ENCODE measurements at places on chromosomes 16 and 17. TPM values are rescaled to one million over a fixed set of nuclear protein-coding genes. Genes with fewer than 3 reads are reported as not detected.

GRCh38 chr17:55037828-55038227 is 69.3 kb downstream of the STXBP4 start:
- no peak for DNase-seq
- no peaks in the 10 kb centered on the region for H3K36me3 ChIP-seq
- H3K4me3 ChIP-seq = no peak overlapping the region
- H3K4me1 ChIP-seq = no peaks in the 10 kb centered on the region
- no peaks in the 10 kb centered on the region for H3K27me3 ChIP-seq
- H3K27ac ChIP-seq = no peak overlapping the region

GRCh38 chr17:61385577-61386236 is 13.9 kb upstream of the TBX2 start:
- DNase-seq = no peak
- H3K27ac ChIP-seq = no peak overlapping the region
- H3K27me3 ChIP-seq = no peaks in the 10 kb centered on the region
- no peak overlapping the region for H3K4me3 ChIP-seq

DNA sequence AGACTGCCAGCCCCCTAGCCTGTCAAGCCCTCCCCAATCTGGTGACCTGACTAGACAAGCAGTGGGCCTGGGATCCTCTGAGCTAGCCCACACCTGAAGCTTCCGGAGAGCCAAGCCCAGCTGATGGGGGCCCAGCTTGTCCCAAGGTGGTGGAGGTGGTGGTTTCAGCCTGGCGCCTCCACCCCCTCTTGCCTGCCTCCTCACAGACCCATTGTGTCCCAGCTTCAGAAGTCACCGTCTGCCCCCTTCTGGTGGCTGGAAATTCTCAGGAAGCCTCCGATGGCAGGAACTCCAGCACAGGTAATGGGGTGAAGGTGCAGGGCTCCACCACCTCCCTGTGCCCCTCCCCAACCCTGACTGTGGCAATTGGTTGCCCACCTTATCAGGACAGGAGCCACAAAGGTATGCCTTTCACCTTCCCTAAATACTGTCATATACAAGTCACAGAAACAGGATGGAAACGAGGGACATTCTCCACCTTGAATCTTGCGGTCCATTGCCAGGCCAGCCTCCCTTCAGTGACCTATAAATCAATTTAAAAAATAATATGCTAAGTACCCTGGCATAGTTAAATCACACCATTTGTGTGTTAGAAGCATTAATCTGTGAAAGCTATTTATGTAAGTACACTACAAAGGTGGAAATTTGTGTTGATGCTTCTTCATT is 66.0 kb upstream of the ZNF423 start:
- no peaks in the 10 kb centered on the region for H3K27me3 ChIP-seq
- no peak overlapping the region for H3K4me3 ChIP-seq
- no peaks in the 10 kb centered on the region for H3K4me1 ChIP-seq

DNA sequence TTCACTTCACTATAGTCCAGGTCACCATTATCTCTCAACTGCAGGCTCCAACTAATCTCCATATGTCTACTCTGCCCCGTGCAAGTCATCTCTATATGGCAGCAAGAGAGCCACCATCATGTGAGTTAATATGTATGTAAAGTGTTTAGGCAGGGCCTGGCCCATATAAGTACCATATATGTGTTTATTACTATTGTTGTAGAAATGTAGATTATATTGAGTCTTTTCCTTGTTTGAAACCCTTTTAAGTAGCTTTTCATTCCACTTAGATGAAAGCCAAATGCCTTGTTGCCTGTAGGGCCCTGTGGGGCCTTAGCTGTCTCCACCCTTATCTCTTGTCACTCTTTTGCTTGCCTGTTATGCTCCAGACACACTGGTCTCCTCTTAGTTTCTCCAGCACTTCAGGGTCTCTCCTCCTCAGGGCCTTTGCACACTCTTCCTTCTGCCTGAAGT is 164.0 kb downstream of the PHKB start:
- H3K27ac ChIP-seq = no peak overlapping the region
- H3K4me3 ChIP-seq = no peak overlapping the region
- no peaks in the 10 kb centered on the region for H3K27me3 ChIP-seq
- no peaks in the 10 kb centered on the region for H3K36me3 ChIP-seq
- H3K4me1 ChIP-seq = no peaks in the 10 kb centered on the region

DNA sequence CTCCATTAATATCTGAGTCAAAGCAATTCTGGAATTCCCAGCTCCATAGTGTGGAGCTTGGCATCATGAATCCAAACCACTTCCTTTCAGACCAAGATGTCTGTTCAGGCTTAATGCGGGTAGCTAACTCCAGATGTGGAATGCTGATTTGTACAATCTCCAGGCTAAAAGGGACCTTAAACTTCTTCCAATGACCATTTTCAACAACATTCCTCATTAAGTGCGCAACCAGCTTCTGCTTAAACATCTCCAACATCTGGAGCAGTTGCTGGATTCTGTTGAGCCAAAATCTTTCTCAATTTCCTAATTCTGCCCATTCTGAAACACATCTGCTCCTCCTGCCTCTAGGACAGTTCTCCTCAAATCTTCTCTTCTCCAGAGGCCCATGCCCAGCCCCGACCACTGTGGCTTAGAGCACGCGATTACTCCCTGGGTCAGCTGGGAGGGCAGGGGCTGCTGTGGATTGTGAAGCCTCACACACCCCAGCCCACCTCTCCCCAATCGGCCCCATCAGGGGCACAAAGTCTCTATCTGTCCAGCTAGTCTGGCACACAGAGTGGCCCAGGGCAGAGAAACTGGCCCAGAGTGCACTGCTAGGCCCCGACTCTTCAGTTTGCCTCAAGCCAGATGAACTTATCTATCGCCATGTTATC is 36.2 kb downstream of the ASPA start:
- H3K4me1 ChIP-seq = peaks cover 5% of the 10 kb centered on the region
- H3K27me3 ChIP-seq = no peaks in the 10 kb centered on the region
- DNase-seq = no peak
- no peak overlapping the region for H3K4me3 ChIP-seq

DNA sequence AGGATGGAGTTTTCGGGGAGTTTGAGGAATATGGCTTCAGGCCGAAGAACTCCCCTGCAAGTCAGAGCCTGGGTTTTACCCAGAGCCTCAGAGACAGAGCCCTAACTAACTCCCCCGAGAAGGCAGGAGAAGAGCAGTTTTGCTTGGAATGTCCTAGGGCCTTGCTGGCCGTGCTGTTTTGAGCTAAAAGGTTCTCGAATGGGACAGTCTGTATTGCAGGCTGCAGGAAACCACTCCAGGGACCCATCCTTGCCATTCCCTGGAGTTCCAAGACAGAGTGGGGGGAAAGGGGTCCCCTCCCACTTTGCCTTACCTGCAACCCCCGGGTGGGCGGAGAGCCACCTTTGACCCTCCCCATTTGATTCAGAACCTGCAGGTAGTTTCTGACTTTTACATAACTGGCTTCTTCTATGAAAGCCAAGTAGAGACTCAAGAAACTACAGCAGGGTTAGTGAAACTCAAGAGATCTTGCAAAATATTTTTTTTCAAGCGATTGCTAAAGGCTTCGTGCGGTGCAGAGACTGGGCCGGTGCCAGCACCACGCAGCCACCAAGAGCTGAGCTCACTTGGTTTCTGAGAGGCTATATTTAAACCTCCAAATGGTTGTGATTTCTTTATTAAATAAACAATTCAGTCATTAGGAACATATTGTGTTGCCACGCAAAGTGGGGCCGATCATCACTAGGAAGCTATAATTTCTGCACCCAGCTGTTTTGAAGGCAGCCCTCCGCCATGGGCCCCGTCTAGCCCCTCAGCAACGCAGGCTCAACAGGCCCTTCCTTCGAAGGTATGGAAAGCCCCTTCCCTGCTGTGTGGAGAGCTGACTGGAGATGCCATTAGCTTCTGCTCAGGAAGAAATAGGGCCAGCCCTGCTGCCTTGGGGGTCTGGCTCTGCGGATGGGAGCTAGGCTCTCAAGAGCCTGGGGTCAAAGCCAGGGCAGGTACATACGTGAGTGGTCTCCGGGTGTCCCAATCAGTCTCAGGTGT is 223.0 kb downstream of the NTN1 start:
- no peak for DNase-seq
- H3K36me3 ChIP-seq = no peaks in the 10 kb centered on the region
- no peaks in the 10 kb centered on the region for H3K27me3 ChIP-seq

DNA sequence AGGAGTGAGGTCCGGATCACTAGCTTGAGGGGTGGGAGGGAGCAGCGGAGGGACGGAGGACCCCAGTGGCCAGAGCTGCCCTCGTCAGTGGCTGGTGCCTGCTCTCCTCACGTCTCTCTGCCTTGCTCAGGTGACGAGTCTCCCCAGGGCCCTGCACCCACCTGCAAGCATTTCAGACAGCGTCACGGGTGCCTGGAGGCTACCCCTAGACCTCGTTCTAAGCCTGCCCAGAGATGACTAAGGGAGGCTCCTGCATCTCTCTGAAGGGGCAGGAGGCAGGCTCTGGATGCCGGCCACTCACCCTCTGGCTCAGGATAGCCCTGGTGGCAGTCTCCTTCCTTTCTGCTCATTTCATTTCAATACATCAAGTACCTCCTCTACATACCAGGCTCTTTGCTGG is 68.8 kb downstream of the MRC2 start:
- no peak overlapping the region for H3K4me3 ChIP-seq
- DNase-seq = no peak
- no peak overlapping the region for H3K27ac ChIP-seq
- H3K36me3 ChIP-seq = no peaks in the 10 kb centered on the region
- no peaks in the 10 kb centered on the region for H3K4me1 ChIP-seq

- no peaks in the 10 kb centered on the region for H3K36me3 ChIP-seq
- H3K4me3 ChIP-seq = no peak overlapping the region
- H3K4me1 ChIP-seq = no peaks in the 10 kb centered on the region
- H3K27me3 ChIP-seq = no peaks in the 10 kb centered on the region
- H3K27ac ChIP-seq = no peak overlapping the region
These were observed 8.4 kb upstream of the SPDYE4 start for GRCh38 chr17:8766731-8767130.

GRCh38 chr16:82384949-82385348 is 214.9 kb upstream of the MPHOSPH6 start:
- H3K4me1 ChIP-seq = no peaks in the 10 kb centered on the region

GRCh38 chr17:78337244-78338109 is 22.4 kb downstream of the SOCS3 start:
- H3K4me3 ChIP-seq = no peak overlapping the region
- H3K27ac ChIP-seq = no peak overlapping the region
- H3K36me3 ChIP-seq = no peaks in the 10 kb centered on the region
- peaks cover 8% of the 10 kb centered on the region for H3K4me1 ChIP-seq
- DNase-seq = no peak
- H3K27me3 ChIP-seq = no peaks in the 10 kb centered on the region

DNA sequence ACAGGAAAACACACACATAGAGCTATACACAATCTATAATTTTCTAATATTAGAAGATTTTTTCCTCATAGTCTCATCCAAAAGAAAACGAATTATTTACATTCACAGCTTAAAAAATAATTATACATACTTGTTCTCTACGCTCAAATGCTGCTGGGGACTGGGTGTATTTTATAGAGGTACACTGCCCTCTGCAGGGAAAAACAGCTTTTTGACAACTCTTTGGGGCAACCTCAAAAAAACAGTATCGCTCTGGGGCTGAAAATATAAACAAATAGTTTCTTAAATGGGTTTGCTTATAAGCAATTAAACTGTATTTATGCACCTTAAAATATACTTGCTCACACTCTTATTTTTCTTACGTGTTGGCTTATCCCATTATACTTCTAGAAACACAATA is 261.8 kb upstream of the PSMD7 start:
- H3K36me3 ChIP-seq = no peaks in the 10 kb centered on the region
- no peak overlapping the region for H3K27ac ChIP-seq
- no peak overlapping the region for H3K4me3 ChIP-seq
- DNase-seq = no peak
- H3K4me1 ChIP-seq = peaks cover 3% of the 10 kb centered on the region

- H3K36me3 ChIP-seq = no peaks in the 10 kb centered on the region
- no peaks in the 10 kb centered on the region for H3K27me3 ChIP-seq
- no peak overlapping the region for H3K4me3 ChIP-seq
- no peak for DNase-seq
- H3K4me1 ChIP-seq = peaks cover 8% of the 10 kb centered on the region
These were observed 171.0 kb downstream of the CCDC182 start for GRCh38 chr17:57574040-57574513.

- no peaks in the 10 kb centered on the region for H3K4me1 ChIP-seq
- DNase-seq = no peak
- H3K36me3 ChIP-seq = no peaks in the 10 kb centered on the region
- H3K27ac ChIP-seq = no peak within 1 kb of the TSS
- no peaks in the 10 kb centered on the region for H3K27me3 ChIP-seq
These were observed at the start of gene CRYBA1 for GRCh38 chr17:29246628-29247027. Gene CRYBA1 (plus strand): TSS chr17:29246859. CDS start chr17:29246864, 5 bp downstream.

GRCh38 chr16:81592353-81592866 is 147.8 kb downstream of the CMIP start:
- no peak for DNase-seq
- H3K27me3 ChIP-seq = no peaks in the 10 kb centered on the region
- no peaks in the 10 kb centered on the region for H3K36me3 ChIP-seq
- H3K4me1 ChIP-seq = peaks cover 8% of the 10 kb centered on the region

DNA sequence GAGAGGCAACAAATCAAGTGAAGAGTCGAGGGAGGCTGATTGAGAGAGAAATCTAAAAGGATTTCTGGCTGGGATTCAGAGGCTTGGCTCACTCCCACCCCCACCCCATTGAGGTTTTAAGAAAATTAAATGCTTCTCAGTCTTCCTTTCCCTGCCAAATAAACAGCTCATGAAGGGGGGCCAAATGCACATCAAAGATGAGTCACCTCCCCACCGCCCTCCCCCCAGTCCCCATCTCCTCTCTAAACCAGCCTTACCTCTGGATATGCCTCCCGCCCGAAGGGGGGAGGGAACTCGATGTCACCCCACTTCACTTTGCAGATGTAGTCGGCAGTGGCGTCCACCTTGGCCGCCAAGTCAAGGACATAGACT is 11.6 kb downstream of the ACLY start:
- no peak overlapping the region for H3K4me3 ChIP-seq
- H3K4me1 ChIP-seq = peaks cover 11% of the 10 kb centered on the region
- no peak overlapping the region for H3K27ac ChIP-seq
- H3K27me3 ChIP-seq = no peaks in the 10 kb centered on the region

GRCh38 chr17:72267601-72268000 is 146.8 kb downstream of the SOX9 start:
- peaks cover 14% of the 10 kb centered on the region for H3K27me3 ChIP-seq
- no peaks in the 10 kb centered on the region for H3K4me1 ChIP-seq
- no peaks in the 10 kb centered on the region for H3K36me3 ChIP-seq
- no peak overlapping the region for H3K4me3 ChIP-seq

GRCh38 chr16:16073001-16073545 is 123.7 kb downstream of the ABCC1 start:
- no peak overlapping the region for H3K4me3 ChIP-seq
- H3K36me3 ChIP-seq = no peaks in the 10 kb centered on the region
- no peak for DNase-seq
- no peaks in the 10 kb centered on the region for H3K27me3 ChIP-seq

GRCh38 chr17:44935116-44935515 is 12.5 kb downstream of the KIF18B start:
- DNase-seq = no peak
- no peaks in the 10 kb centered on the region for H3K4me1 ChIP-seq
- no peaks in the 10 kb centered on the region for H3K27me3 ChIP-seq
- no peak overlapping the region for H3K4me3 ChIP-seq
- no peak overlapping the region for H3K27ac ChIP-seq

ZFPM1 gene
- 5.9 TPM for total RNA-seq

CIITA gene
- 4.2 TPM for total RNA-seq

TBC1D3E gene
- 0.33 TPM for total RNA-seq

MFSD6L gene
- total RNA-seq = 0.25 TPM

KRT32 gene
- not detected for total RNA-seq

MYH2 gene
- total RNA-seq = under 0.01 TPM

CD68 gene
- 50.4 TPM for total RNA-seq

CDRT15 gene
- not detected for total RNA-seq

CCNF gene
- total RNA-seq = 46.3 TPM

SYNGR2 gene
- 33.6 TPM for total RNA-seq

PSMD12 gene
- total RNA-seq = 17.3 TPM

All from liver (tissue), 10 donors.